ENCODE measurements at places on chromosomes 12 and 14.

DNA sequence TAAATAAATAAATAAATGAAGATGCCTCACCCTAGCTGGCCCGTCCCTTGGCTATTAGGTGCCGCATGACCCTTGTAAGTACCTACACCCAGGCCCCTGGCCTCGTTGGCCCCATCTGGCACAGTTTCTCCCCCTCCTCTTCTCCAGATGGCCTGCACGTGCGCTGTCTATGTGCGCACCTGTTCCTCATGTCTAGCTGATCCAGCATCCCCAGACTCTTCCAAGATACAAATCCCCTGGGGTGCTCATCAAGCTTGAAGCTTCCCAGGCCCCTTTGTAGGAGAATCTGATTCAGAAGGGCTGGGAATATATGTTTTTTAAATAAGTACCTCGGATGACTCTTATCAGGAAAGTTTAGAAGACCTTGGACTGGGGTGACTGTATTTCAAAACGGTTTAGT lies 133.3 kb downstream of the CHST11 start:
- DNase-seq, result no peak

GRCh38 chr12:112190231-112191025 lies 65.1 kb downstream of the TRAFD1 start:
- DNase-seq, result no peak

- DNase-seq, result no peak
Observed at GRCh38 chr12:80892597-80893445, 44.9 kb downstream of the LIN7A start.

GRCh38 chr12:80226576-80226975 lies 127.2 kb downstream of the OTOGL start:
- no peak for DNase-seq

GRCh38 chr12:19659501-19659900 lies 220.2 kb downstream of the AEBP2 start:
- DNase-seq, result no peak

GRCh38 chr14:78278464-78279250 lies 108.5 kb downstream of the NRXN3 start:
- DNase-seq, result no peak

DNA sequence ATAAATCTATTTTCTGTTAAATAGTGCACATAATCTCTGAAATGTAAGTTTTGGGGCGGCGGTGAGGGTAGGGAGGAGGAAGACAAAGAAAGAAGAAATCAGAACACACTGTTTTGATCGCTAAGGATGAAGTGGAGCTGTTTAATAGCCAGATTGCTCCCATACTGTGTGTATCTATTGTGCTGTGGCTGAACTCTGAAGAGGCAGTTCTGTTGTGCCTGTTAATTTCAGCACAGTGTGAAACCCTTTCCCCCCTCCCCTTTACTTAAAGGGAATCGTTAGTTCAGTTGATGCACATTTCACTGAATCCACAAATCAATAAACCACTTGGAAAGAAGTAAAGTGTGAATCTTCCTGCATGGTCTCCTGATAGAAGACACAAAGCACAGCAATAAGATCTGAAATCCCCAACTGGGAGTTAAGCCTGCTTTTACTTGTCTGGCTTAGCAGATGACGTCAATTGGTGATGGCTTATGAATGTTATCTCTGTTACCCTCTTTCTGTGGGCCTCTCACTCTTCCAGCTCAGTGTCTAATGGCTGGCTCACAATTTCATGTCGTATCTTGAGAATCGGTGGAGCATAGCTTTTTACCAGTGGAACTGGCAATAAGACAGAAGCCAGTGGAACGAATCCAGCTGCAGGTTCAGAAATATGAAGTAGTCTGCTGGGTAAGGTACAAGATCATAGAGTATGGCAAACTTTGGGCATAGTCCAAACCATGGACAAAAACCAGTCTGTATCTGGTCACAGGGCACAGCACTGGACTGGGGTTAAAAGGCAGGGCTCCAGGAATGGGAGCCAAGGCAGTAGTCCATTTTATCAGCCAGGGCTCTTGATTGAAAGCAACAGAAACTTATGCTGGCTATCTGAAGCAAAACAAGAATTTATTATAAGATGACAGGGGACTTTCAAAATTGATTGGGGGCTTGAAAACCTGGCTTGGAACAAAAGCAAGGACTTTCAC lies 413.5 kb upstream of the SEL1L start:
- no peak for DNase-seq

DNA sequence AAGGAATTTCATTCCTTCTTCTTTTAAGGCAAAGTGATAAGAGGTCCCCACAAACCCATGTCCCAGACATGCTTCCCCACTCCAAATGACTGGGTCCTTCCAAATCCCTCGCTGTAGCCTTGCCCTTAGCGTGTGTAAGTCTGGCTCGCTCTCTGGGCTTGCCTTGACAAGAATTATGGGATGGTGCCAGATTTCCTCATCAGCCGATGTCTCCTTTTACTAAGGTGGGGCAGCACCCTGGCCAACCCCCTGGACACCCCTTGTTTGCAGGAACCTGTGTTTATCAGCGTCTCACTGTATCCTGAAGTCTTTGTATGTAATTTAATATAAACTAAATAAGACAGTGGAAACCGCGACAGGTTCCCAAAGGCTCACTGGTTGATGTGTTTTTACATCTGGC lies 493.3 kb downstream of the EGLN3 start:
- no peak for DNase-seq

GRCh38 chr12:91267039-91267438 lies 84.4 kb upstream of the DCN start:
- DNase-seq, result no peak

GRCh38 chr12:115227137-115227615 lies 543.2 kb upstream of the TBX3 start:
- DNase-seq, result no peak

GRCh38 chr14:68364792-68365192 lies 428.1 kb downstream of the ZFP36L1 start:
- DNase-seq, result no peak

DNA sequence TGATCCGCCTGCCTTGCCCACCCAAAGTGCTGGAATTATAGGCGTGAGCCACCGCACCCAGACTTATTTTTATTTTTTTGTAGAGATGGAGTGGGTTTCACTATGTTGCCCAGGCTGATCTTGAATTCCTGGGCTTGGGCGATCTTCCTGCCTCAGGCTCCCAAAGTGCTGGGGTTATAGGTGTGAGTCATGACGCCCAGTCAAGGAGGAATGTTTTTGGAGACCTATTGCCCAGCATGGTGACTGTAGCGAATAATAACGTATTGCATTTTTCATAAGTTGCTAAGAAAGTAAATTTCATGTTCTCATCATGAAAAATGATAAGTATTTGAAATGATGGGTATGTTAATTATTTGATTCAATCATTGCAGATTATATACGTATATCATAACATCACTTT lies 46.5 kb downstream of the TEAD4 start:
- DNase-seq, result no peak

DNA sequence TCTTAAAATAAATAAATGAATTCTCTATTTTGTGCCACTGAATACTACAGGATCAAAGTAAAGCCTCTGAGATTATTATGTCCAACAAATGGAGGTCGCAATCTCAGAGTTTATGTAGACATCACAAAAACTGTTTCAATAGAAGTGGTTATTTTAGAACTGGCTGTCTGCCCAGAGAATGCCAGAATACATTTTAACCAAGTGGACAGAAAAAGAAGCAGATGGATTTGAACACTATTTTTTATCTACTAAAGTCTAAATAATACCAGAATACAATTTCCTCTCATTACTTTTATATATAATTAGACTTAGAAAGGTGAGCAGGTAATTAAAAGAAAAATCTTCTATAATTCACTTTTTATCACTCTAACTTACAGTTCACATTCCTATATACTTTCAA lies 118.3 kb downstream of the MED13L start:
- DNase-seq, result no peak

DNA sequence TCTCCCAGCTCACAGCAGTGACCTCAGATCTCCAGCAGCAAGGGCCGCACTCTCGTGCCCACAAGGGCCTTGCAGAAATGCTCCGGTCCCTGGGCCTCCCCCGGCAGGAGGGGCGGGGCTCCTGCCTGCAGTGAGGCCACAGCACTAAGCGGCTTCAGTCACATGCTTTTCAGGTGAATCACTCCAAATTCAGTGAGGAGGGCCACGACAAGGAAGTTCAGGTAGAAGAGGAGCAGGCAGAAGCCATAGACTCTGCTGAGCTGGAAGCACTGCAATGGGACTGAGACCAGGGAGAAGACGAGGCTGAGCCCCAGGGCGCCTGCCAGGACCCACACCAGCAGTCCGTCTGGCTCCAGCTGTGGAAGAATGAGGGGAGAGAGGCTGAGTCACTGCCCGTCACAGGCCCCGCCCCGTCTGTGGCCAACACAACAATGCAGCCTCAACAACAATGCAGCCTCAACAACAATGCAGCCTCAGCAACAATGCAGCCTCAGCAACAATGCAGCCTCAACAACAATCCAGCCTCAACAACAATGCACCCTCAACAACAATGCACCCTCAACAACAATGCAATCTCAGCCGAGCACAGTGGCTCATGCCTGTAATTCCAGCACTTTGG lies 35.2 kb downstream of the SLC8B1 start:
- DNase-seq, result no peak

DNA sequence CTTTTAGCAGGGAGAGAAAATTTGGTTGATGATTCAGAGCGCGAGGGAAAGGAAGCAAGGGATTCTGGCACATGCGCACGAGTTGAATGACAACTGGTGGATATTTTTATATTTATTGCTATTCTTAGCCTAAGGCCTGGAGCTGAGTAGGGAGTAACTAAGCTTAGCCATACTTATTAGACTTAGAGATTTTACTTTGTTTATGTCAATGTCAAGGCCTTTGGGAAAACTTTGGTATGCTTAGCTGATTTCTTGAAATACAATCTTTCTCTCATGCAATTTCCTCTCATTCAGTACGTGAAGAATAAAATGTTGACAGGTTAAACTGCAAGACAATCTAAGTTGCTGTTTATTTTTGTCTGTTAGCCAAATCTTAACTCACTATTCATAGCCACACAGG lies 101.1 kb downstream of the CRADD start:
- DNase-seq, result no peak

- DNase-seq, result no peak
Observed at GRCh38 chr14:99818503-99819036, 25.4 kb downstream of the EML1 start.

Data from stimulated activated CD8-positive, alpha-beta memory T cell treated with anti-CD3 and anti-CD28 coated beads, Interleukin-15, amount 100 ng/mL, for 48 hours (primary cell).